ENCODE measurements at places on chromosomes 11 and 22. TPM values are rescaled to one million over a fixed set of nuclear protein-coding genes. Genes with fewer than 3 reads are reported as not detected.

DNA sequence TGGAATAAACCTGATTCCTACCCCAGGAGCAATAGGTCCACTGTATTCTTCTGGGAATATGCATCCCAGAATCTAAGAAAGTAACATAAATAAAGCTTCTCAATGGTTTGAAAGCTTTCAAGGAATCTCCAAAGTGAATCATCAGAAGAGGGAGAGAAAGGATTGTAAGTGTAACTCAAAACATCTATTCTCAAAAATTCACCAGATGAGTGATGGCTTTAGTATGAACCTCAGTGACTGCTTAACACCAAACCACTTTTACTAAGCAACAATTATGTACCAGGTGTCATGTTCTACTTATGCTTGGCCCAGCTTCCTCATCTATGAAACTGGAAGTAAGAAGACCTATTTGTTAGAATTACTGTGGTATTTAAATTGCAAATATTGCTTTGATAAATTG, 7.4 kb downstream of the RAB38 start:
- no peak for DNase-seq

- no peak for DNase-seq
These were observed 390 bp upstream of the HTATIP2 start for GRCh38 chr11:20363149-20363499.

DNA sequence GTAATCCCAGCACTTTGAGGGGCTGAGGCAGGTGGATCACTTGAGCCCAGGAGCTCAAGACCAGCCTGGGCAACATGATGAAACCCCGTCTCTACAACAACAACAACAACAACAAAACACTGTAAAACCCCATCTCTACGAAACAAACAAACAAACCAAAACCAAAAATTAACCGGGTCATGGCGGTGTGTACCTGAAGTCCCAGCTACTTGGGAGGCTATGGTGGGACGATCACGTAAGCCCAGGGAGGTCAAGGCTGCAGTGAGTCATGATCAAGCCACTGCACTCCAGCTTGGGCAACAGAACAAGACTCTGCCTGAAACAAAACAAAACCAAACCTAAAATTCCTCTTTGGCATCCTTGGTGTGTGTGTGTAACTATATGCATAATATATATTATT, 7.0 kb upstream of the POLA2 start:
- no peak for DNase-seq

DNA sequence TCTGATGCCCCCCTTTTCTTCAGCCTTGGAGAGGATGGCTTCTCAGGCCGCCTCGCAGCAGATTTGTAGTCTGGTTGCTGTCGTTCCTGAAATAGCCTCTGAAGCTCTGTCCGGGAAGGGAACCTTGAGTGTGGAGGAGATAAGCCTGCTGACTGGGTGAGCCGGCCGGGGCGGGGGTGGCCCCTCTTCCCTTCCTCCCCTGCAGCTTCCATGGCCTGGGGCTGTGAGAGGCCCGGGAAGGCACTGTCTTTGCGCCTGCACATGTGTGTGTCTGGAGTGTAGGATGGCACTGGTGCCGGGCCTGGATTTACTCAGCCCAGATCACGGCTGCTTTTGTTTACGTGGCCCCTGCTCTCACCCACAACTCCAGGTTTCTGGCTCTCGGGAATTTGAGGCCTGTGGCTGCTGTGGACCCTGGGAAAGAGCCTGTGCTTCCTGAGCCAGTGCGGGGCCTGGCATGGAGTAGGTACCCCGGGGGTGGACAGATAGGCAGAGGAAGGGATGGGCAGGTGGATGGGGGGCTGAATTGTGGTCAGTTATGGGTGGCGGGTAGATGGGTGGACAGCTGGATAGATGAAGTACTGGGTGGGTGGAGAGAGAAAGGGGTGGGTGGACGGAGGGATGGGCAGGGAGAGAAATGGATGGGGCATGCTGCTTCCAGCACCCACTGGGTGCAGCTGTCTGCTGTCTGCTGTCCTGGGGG, 16.6 kb downstream of the KCNQ1 start:
- no peak for DNase-seq

GRCh38 chr11:31818874-31819331, 7.8 kb upstream of the PAX6 start:
- DNase-seq, result no peak

- DNase-seq, result no peak
These were observed 49.4 kb downstream of the CLMP start for GRCh38 chr11:123145661-123146060.

DNA sequence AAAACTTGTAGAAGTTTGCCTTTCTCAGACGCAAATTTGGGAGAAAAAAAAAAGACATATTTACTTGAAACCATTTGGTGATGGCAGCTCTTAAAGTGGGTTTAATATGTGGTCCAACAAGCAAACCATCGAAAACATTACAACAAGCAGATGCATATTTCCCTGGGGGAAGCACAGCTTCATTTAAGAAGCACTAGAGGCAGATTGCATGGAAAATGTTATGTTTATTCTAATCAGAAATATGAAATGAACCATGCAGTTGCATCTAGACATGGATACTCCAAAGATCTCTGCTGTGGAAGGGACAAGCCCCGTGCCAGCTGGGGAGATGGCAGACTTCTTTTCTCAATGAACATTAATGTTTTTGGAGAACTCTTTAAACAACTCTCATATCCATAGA, 57.4 kb upstream of the PARVA start:
- no peak for DNase-seq

- DNase-seq, result peak; percentile 98
These were observed 15.3 kb upstream of the MRTFA start for GRCh38 chr22:40651563-40652501.

GRCh38 chr11:97009613-97010012, 619.8 kb downstream of the JRKL start:
- no peak for DNase-seq

- DNase-seq, result no peak
These were observed 39.3 kb upstream of the CRYBB3 start for GRCh38 chr22:25160120-25160996.

DNA sequence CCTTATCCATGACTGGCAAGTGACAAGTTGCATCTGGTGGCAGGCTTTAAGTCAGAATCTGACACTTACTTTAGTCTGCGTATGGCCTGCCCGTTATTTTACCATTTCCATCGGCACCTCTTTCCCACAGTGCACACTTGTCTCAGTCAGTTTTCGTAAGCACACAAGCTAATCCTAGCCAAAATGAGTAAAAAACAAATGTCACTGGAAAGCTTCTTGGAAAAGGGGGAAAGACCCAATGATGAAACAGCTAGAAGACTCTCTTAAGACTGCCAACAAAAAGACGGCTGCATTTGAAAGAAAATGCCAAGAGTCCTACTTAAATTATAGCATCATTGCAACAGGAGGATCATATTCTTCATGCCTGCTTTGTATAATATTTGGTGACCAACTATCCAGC, 457.9 kb upstream of the ISX start:
- DNase-seq, result no peak

DNA sequence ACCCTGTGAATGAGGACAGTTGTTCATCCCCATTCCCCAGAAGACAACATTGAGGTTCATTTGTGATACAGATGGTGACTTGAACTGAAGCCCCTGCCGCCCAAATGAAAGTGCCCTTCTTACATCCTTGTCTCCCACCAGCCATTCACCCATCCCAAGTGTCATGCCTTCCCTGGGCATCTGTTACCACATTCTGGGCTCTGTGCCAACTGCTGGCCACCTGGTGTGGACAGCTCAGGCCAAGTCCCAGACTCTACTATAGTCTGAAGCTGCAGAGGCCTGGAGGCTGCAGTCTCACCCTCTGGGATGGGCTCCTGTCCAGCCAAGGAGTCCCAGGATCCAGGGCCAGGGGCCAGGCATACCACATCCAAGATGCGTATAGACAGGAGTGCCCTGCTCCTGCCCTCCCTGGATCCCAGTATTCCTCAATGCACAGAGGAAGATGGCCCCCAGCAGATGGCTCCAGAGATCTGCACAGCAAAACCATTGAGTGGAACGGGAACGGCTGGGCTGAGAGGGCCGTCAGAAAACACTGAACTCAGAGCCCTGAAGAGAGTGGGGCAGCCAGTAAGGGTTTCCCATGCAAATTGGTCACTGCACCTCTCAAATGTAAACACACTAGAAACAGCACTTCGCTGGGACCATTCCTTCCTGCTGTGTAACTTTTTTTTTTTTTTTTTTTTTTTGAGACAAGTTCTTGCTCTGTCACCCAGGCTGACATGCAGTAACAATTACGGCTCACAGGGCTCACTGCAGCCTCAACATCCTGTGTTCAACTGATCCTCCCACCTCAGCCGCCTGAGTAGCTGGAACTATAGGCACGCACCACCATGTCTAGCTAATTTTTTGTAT, 22.8 kb downstream of the ARRB1 start:
- peak; percentile 65 for DNase-seq

DNA sequence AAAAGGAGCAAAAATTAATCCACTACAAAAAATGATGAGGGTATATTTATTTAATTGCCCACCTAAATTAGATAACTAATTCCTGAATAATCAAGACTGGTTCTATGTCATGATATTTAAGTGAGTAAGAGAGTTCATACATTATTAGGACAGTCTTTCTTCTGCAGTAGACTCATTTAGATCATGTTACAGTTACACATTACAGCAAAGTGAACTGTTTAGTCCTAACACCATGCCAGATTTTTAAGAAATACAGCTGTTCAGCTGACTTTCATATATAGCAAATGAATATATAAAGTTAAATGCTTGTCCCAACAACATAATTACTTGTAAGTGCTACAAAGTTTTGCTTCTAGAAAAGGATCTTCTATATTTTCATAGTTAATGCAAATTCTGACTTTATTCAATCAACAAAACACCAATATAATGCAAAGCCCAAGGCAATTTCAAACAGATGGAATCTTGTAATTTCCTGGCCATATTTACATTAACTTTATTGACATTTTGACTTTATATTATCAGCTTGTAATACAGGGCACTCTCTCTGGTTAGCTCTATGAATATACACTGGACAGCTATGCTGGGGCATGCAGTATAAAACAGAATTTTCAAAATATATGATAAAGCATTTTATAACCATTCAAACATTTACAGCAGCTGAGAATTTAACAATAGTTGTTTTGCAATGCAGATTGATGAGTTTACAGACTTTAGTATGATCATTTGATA, 45.7 kb upstream of the TP53AIP1 start:
- no peak for DNase-seq

DNA sequence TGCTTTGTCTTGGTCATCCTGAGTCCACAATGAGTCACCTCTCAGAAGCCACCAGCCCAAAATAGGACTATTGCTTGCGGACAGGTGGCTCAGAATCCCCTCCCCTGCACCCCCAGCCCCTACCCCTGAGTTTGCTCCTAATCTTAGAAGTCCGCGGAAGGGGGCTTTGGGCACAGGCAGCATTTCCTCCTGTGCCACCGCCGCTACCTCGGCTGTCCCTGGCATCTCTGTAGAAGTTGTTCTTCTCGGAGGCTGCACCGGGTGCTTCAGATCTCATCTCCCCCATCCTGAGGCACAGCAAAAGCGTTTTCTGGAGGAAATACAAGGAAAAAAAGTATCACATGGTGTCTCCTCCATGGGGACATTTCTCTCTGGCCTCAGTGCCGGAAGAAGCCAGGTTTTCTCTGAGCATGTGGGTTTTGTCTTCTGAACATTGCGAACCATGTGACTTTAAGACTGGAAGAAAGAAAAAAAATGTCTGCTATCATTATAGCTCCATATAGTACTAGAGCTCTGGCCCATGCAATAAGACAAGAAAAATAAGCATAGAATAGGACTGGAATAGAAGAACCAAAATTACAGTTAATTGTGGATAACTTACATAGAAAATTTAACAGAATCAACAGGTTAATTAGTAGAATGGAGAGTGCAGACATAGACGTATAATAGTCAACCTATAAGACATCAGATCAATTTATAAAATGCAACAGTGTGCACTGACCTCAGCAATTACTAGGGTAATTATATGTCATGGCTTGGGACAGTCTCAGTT, 63.2 kb downstream of the SHISAL1 start:
- no peak for DNase-seq

- DNase-seq, result no peak
These were observed 186.2 kb downstream of the SPON1 start for GRCh38 chr11:14148653-14149273.

DNA sequence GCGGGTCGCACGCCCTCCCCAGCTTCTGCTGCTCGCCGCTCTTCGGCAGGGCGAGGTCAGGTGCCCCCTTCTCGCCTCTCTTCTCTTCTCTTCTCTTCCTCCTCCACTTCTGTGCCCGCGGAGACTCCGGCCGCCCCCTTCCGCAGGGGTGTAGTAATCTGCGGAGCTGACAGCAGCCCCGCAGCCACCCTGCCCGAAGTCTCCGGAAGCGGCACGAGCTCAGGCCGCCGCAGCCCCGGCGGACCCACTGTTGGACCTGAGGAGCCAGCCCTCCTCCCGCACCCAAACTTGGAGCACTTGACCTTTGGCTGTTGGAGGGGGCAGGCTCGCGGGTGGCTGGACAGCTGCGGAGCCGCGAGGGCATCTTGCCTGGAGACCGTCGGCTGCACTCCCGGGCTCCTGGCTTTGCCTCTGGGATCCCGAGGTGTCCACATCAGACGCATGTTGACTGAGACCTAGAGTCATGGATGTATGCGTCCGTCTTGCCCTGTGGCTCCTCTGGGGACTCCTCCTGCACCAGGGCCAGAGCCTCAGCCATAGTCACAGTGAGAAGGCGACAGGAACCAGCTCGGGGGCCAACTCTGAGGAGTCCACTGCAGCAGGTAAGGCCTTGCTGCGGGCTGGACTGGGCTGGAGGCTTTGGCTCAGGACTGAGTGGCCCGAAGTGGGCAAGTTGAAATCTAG, 486 bp downstream of the STIM1 start:
- no peak for DNase-seq

- no peak for DNase-seq
These were observed 42.7 kb upstream of the NRIP3 start for GRCh38 chr11:9046481-9046880.

- no peak for DNase-seq
These were observed 7.7 kb downstream of the TMEM132A start for GRCh38 chr11:60931917-60932316.

DNA sequence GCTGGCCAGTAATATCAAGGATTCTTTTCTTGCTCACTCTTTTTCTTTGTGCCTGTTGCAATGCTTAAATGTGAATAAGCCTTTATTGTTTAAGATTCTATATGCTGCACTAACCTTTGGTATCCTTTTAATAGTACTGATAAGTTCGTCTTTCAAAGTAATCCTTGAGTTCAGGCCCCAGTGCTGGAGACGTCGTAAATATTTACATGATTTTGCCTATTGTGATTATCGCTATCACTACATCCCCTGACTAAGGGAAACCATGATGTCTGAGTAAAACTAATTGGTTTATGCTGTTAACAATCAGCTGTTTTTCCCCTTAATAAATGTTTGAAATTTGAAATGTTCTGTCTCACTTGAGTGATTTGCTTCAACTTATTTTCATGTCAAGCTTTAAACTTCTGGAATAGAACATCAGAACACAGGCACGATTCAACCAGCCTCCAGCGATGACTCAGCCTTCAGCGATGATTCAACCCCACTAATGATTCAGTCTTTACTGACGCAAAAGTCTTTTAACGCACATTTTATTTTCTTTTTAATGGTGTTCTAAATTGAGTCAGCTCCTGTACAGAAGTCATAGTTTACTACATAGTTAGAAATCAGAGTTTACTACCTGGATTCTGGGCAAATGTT, 3.9 kb downstream of the HTATIP2 start:
- DNase-seq, result peak; percentile 70

Gene FAM180B
- total RNA-seq, result not detected

Gene TCN1
- not detected for total RNA-seq

Gene INS
- total RNA-seq, result not detected

Gene RFPL2
- total RNA-seq, result not detected

Gene ARHGAP20
- total RNA-seq, result 0.14 TPM

Gene PSMD13
- 150 TPM for total RNA-seq

Gene SSTR3
- not detected for total RNA-seq

Gene TRIM51
- total RNA-seq, result not detected

Gene BCR
- total RNA-seq, result 44.2 TPM
